ENCODE measurements at places on chromosomes 6 and 20.

GRCh38 chr20:39547546-39548408 lies 585.6 kb downstream of the DHX35 start:
- H3K36me3 ChIP-seq = no peaks in the 10 kb centered on the region
- H3K4me3 ChIP-seq = no peak overlapping the region
- no peak for DNase-seq
- no peaks in the 10 kb centered on the region for H3K4me1 ChIP-seq

DNA sequence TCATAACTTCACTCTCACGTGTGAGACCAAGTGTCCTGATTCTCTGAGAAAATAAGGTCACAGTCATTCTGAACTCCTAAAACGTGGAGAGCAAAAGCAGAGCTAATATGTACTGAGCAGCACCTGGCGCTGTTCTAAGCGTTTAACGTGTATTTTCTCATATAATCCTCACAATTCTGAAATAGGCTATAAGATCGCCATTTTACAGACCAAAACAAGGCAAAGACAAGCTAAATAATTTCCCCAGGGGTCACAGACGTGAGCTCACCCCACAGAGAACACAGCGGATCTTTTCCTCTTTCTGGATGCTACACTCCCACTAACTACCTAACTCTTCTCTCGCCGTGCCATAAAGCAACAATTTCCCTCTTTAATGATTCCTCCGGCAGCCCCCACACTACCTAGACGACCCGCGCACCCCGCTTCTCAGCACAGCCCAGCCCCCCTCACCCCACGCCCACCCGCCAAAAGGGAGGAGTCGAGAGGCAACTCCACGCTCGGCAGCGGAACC lies 636 bp downstream of the SUPT3H start:
- DNase-seq = no peak
- no peaks in the 10 kb centered on the region for H3K27me3 ChIP-seq
- no peaks in the 10 kb centered on the region for H3K36me3 ChIP-seq
- H3K27ac ChIP-seq = peak overlapping the region; percentile 97

DNA sequence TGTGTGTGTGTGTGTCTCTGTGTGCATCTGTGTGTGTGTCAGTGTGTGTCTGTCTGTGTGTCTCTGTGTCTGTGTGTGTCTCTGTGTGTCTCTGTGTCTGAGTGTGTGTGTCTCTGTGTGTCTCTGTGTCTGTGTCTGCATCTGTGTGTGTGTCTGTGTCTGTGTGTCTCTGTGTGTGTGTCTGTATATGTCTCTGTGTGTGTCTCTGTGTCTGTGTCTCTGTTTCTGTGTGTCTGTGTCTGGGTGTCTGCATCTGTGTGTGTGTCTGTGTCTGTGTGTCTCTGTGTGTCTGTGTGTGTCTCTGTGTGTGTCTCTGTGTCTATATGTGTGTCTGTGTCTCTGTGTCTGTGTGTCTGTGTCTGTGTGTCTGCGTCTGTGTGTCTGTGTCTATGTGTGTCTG lies 207.8 kb downstream of the TAF4 start:
- H3K4me1 ChIP-seq = no peaks in the 10 kb centered on the region
- peaks cover 16% of the 10 kb centered on the region for H3K27me3 ChIP-seq
- no peak overlapping the region for H3K27ac ChIP-seq
- no peak for DNase-seq
- H3K36me3 ChIP-seq = no peaks in the 10 kb centered on the region

DNA sequence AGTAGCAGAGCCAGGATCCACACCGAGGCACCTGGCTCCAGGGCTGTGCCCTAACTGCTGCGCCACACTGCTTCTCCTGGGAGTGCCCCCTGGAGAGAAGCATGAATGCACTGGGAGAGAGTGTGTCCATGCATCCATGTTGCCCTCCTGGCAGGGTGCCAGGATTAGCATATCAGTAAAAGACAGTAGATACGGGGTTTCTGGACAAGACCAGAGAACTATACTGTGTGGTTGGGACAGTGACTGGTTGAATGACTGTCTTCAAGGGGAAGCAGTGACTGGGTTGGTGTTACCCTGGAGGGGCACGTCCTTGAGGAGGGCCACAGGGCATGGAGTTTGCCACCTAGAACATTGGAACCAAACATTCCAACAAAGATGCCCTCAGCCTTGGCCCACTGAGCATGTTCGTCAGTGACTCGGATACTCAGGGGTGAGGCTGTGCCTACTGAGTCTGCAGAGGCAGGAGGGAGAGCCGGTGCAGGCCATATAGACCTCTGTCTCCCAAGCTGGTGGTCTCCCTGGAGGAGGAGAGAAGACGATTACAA lies 288.8 kb downstream of the CDC5L start:
- H3K27me3 ChIP-seq = peaks cover 7% of the 10 kb centered on the region
- no peak overlapping the region for H3K27ac ChIP-seq
- no peak for DNase-seq
- no peaks in the 10 kb centered on the region for H3K36me3 ChIP-seq
- H3K4me1 ChIP-seq = no peaks in the 10 kb centered on the region
- H3K4me3 ChIP-seq = no peak overlapping the region

DNA sequence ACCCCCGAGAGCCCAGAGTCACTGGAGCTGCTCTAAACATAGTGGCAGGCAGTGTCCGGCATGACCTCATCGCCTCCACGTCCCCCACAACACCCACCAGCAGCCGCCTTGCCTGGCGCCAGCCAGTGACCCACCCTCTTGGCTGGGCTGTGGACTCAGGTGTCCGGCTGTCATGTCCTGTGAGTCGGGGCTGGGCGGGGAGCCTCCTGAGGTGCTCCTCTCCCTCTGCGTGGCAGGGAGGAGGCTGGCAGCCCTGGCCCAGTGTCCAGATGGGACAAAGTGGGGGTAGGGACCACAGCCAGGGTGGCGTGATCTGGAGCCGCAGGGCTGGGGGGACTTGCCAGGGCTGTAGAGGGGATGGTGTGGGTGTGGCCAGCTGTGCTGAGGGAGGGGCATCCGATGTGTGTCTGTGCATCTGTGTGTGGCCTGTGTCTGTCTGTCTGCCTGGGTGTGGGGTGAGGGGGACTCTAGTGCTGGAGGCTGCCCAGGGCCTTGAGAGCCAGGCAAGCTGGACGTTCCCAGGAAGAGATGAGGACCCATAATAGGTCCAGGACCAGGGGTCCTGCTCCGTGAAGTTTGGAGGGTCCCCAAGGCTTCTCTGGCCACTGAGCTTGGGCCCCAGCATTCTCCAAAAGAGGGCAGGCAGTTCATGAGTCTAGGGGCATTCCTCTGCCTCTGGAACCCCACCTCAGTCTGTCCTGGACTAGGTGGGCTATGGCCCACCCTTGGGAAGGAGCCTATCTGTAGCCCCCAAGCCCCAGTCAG lies 2.3 kb upstream of the SOX18 start:
- H3K36me3 ChIP-seq = no peaks in the 10 kb centered on the region
- H3K27ac ChIP-seq = no peak overlapping the region
- H3K4me1 ChIP-seq = peaks cover 9% of the 10 kb centered on the region
- H3K4me3 ChIP-seq = no peak overlapping the region
- peaks cover 85% of the 10 kb centered on the region for H3K27me3 ChIP-seq
- DNase-seq = no peak

DNA sequence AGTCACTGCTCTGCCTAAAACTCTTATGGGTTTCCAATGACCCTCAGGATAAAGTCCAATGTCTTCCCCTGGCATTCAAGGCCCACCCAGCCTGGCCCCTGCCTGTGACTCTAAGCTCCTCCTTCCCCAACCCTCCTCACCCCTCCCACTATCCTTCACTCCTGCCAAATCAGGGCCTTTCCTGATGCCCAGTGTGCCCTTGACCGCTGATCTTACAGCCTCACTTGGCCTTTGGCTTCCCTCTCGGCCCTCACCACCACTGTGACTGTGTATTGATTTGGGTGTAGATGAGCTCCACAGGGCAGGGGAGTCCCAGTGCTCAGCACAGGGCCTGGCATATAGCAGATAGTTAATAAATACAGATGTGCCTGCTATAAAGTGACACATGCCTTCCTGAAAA lies 115.7 kb downstream of the TOX2 start:
- peaks cover 16% of the 10 kb centered on the region for H3K4me1 ChIP-seq
- no peaks in the 10 kb centered on the region for H3K36me3 ChIP-seq
- H3K4me3 ChIP-seq = no peak overlapping the region

GRCh38 chr6:111803804-111804203 lies 69.4 kb downstream of the FYN start:
- peak overlapping the region; percentile 81 for H3K27ac ChIP-seq
- H3K4me1 ChIP-seq = peaks cover 33% of the 10 kb centered on the region
- no peaks in the 10 kb centered on the region for H3K27me3 ChIP-seq

DNA sequence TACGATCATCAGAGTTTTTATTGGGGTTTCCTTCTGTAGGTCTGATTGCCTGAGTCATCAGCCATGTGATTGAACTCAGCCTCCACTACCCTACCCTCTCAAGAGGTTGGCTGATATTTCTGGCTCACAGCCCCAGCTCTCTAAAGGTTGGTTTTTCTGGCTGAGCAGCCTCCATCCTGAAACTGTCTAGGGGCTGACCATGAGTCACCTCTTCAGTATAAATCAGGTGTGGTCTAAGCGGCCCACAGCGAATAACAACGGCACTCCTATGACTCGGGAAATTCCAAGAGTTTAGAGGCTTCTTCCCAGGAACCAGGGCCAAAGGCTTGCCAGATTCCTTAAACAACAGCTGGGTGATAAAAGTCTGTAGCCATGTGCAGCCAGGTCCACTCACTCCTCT lies 115.5 kb downstream of the SOD2 start:
- H3K27me3 ChIP-seq = peaks cover 11% of the 10 kb centered on the region
- H3K4me3 ChIP-seq = no peak overlapping the region
- H3K36me3 ChIP-seq = no peaks in the 10 kb centered on the region
- H3K27ac ChIP-seq = no peak overlapping the region

DNA sequence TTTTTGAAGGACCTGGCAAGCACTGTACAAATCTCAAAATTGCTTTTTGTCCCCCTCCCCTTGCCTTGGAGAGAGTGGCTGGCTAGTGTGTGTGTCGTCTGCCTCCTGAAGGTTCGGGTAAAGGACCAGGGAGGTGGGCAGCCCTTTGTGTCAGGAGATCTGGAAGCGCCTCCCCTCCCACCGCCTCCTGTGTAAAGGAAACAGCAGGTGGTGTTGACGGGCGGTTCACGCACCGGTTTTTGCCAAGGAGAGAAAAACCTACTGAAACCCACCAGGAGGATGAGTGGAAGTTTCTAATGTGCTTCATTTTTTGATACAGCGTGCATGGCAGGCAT lies 1.2 kb downstream of the ENTPD6 start:
- peak overlapping the region; percentile 74 for H3K4me3 ChIP-seq
- DNase-seq = no peak
- no peaks in the 10 kb centered on the region for H3K27me3 ChIP-seq
- peaks cover 40% of the 10 kb centered on the region for H3K4me1 ChIP-seq
- H3K27ac ChIP-seq = peak overlapping the region; percentile 63
- H3K36me3 ChIP-seq = no peaks in the 10 kb centered on the region

GRCh38 chr20:11841972-11842461 lies 75.7 kb upstream of the BTBD3 start:
- H3K4me1 ChIP-seq = no peaks in the 10 kb centered on the region
- H3K27ac ChIP-seq = no peak overlapping the region
- no peaks in the 10 kb centered on the region for H3K36me3 ChIP-seq
- DNase-seq = no peak

DNA sequence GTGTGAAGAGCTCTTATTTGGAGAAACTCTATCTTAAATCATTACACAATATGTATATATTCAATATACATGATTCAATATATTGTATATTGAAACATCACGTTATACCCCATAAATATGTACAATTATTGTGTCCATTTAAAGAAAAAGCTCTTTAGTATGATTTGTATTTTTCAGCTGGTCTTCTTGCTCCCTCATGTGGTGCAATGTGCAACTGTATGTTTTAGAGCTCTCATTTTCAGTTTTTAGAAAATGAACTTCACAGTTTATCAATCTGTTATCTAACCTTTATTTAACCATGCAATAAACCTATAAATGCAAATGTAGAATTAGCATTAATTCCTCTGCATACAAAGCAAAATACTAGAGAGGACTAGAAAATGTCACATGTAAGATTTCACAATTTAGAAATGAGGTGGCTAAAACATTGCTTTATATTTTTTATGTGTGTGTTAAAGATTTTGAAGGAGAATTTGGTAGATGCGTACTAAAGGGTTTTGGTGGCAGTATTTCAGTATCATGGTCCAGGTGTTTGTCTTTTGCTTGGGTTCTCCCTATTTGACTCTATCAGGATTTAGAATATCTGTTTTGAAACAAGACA lies 167.1 kb downstream of the PHF3 start:
- no peak overlapping the region for H3K27ac ChIP-seq
- no peaks in the 10 kb centered on the region for H3K4me1 ChIP-seq
- no peaks in the 10 kb centered on the region for H3K27me3 ChIP-seq
- H3K36me3 ChIP-seq = no peaks in the 10 kb centered on the region
- no peak overlapping the region for H3K4me3 ChIP-seq

- DNase-seq = no peak
- no peaks in the 10 kb centered on the region for H3K4me1 ChIP-seq
- no peaks in the 10 kb centered on the region for H3K36me3 ChIP-seq
- no peak overlapping the region for H3K4me3 ChIP-seq
Measured at GRCh38 chr6:141208101-141208500, 924.6 kb upstream of the GJE1 start.

DNA sequence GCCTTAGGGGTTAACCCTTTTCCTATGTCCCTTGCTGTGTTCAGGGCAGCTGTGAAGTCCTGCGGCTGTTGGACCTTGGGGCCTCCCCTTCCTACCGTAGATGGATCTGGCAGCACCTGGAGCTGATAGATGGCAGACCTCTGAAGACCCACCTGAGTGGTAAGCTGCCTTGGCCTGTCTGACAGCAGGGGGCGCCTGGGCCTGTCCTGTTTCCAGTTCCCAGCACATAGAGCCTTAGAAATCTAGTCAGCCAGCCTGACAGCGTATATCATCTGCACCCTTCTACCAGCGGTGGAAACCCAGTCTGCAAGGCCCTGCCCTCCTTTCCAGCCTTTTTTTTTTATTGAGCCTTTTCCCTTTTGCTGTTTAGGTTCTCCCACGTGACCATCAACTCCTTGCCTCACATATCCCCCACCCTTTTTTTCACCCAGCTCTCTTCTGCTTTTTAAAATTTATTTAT lies 26.6 kb downstream of the CNBD2 start:
- peak; percentile 80 for DNase-seq
- H3K4me1 ChIP-seq = no peaks in the 10 kb centered on the region
- H3K27me3 ChIP-seq = peaks cover 5% of the 10 kb centered on the region
- H3K27ac ChIP-seq = no peak overlapping the region
- H3K36me3 ChIP-seq = no peaks in the 10 kb centered on the region

DNA sequence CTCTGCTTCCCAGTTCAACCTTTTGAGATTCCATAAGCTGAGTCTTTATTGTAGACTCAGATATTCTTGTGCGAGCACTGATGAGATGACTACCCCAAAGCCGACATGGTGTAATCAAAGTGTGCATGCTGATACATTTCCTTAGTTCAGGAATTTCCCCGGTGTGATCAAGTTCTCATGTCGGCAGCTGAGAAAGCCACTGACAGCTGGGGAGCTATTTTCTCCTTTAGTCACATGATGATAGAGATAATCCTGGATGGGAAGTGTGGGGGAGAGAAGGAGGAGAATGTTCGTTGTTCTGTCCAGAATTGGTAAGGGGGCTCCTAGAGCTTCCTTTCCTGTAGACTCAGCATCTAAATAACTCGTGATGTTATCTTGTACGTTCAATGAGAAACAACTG lies 7.7 kb upstream of the CAP2 start:
- DNase-seq = no peak
- H3K4me1 ChIP-seq = no peaks in the 10 kb centered on the region
- H3K4me3 ChIP-seq = no peak overlapping the region
- H3K27ac ChIP-seq = no peak overlapping the region
- peaks cover 11% of the 10 kb centered on the region for H3K27me3 ChIP-seq
